ENCODE measurements at places on chromosomes 7 and 10. TPM values are rescaled to one million over a fixed set of nuclear protein-coding genes. Genes with fewer than 3 reads are reported as not detected.

Gene SVOPL
- not detected for total RNA-seq

Gene ACHE
- 2.5 TPM for total RNA-seq

Gene GRID2IP
- not detected for total RNA-seq

Gene TUBAL3
- total RNA-seq = 0.57 TPM

Gene FOXI2
- total RNA-seq = not detected

Gene TFR2
- total RNA-seq = 2.4 TPM

Gene FUOM
- 16.2 TPM for total RNA-seq

Gene SPDYE3
- total RNA-seq = not detected

Gene PROSER2
- total RNA-seq = 39.4 TPM

All from A549 treated with CORT108297 at 1 μM for 4 hours (cell line).